HepG2 (cell line): ENCODE measurements at places on chromosomes 16 and 17. TPM values are rescaled to one million over a fixed set of nuclear protein-coding genes. Genes with fewer than 3 reads are reported as not detected.

CUEDC1 gene
- 4.2 and 7.4 TPM in 2 replicates for total RNA-seq

DNA sequence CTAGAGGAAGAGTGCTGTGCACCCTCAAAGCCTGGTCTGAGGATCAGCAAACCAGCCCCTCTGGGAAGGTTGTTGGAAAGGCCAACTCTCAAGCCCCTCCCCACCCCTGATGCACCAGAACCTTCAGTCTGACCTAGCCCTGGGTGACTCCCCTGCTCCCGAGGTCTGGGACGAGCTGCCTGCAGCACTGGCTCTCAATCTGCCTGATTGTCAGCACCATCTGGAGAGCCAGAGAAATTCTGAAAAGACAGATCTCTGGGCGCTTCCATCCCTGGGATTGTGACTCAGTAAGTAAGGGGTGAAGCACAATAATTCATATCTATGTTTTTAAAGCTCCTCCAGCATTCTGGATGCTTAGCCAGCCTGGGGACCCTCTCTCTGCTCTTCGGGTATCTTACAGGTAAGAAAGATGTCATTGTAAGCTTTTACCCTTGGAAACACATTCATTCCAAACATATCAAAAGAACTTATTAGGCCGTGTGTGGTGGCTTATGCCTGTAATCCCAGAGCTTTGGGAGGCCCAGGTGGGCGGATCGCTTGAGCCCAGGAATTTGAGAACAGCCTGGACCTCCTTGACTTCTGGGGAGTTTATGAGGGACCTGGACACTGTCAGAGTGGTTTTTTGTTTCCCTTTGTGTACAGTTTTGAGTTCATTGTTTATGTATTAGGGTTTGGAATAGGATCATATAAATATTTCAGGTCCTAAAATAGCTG is 147.5 kb downstream of the KCNJ12 start:
- no peak for DNase-seq

DNA sequence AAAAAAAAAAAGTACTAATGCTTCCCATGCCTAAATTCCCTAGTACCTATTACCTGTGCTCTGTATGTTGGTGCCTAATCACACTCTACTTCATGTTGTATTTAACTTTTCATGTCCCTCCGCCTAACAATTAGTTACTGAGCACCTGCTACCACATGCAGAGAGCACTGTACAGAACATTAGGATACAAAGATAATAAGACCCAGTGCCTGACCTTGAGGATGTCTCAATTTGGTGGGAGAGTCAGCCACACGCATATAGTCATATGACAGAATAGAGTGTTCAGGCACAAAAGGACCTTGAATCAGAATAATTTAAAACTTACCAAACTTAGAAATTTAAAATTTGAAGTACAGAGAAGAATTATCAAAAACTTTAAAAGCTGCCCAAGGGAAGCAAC is 42.1 kb downstream of the USP31 start:
- no peak for DNase-seq

TBC1D3K gene
- not detected in 2 replicates for total RNA-seq

NUDT7 gene
- total RNA-seq = 14.3 and 17.8 TPM in 2 replicates
